Stimulated activated CD4-positive, alpha-beta T cell treated with anti-CD3 and anti-CD28 coated beads, Interleukin-4, amount 100 ng/mL, for 48 hours (primary cell): ENCODE measurements at places on chromosomes 2 and 18.

- no peak for DNase-seq
These were observed 193.0 kb upstream of the CYP26B1 start for GRCh38 chr2:72340665-72341064.

DNA sequence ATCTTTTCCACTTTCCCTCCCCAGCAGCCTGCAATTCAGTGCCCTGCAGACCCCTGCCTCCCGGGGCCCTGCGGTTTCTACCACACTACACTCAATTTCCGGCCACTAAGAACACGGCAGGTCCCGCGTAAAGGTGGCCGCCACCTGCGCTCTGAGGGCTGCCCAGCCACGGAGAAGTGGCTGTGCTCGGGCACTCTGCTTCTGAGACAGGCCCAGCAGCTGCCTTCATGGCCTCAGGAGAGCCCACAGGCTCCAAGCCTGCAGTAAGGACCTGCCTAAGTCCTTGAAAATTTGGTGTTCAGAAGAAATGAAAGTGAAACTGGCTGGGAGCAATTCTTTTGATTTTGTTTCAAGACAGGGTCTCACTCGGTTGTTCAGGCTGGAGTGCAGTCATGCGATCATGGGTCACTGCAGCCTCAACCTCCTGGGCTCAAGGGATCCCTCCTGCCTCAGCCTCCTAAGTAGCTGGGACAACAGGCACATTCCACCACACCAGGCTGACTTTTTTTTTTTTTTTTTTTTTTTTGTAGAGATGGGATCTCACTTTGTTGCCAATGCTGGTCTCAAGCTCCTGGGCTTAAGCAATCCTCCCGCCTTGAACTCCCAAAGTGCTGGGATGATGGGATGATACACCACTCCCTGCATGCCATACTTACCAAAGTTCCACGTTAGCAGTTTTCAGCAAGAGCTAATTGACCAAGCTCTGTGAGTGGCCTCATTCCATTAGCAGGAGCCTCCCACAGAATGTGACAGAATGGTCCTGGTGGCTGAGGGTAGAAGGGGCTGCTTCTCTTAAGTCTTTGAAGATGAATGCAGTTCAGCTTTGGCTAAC is 14.6 kb upstream of the ALPP start:
- no peak for DNase-seq

DNA sequence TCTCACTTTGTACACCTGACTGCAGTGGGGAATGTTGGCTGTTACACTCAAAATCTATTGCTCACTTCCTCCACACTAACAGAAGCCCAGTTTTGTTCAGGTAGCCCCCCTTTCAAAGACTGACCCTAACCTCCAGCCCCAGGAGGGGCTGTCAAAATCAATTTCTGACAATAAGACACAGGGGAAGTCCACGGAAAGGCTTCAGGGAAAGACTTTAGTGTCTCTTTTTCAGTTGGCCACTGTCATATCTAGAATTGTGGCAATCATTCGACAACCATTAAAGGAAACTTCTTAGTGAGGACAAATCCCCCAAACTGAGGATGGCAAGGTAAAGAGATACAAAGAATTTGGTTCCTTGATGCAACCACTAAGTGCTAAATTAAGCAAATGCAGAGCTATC is 59.0 kb downstream of the BARD1 start:
- DNase-seq: no peak

DNA sequence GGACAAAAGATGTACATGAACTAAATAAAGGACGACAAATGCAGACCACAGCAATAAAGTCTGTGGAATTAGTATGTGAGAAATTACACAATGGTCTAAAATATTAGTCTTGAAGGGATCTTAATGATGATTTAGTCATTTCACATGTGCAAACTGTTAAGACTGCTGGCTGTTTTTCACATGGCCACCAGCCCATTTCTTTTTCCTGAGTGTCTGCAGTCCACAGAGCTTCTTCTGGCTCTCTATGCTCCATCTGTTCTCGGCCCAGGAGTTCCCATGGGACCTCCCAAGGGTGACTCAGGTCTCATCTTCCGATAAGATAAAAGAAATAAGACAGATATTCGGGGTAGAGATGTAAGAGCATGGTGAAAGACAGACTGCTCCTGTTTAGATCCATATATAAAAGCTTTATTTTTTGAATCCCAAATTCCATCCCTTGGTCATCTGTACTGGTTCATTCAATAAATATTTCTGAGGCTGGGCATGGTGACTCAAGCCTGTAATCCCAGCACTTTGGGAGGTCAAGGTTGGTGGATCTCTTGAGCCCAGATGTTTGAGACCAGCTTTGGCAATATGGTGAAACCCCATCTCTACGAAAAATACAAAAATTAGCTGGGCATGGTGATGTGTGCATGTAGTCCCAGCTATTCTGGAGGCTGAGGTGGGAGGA is 20.1 kb downstream of the IL1RL1 start:
- DNase-seq: no peak

- DNase-seq: no peak
These were observed 101.1 kb downstream of the SH3YL1 start for GRCh38 chr2:162473-163382.

- peak; percentile 27 for DNase-seq
These were observed 9.4 kb upstream of the IL1RL1 start for GRCh38 chr2:102301867-102302362.

- no peak for DNase-seq
These were observed 158.5 kb downstream of the FTCDNL1 start for GRCh38 chr2:199692489-199692888.

DNA sequence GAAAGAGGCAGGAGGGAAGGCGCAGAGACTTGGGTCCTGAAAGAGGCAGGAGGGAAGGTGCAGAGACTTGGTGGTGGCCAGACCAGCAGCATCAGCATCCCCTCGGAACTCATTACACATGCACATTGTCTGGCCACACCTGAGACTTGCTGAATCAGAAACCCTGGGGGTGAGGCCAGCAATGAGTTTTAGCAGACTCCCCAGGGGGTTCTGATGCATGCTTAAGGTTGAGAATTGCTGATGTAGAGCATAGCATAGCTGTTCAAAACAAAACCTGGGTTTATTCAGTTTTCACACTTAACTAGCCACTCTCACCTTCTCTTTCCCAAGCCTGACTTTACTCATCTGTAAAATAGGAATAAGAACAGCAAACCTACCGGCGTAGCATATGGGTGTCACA is 122.9 kb downstream of the MRO start:
- no peak for DNase-seq

DNA sequence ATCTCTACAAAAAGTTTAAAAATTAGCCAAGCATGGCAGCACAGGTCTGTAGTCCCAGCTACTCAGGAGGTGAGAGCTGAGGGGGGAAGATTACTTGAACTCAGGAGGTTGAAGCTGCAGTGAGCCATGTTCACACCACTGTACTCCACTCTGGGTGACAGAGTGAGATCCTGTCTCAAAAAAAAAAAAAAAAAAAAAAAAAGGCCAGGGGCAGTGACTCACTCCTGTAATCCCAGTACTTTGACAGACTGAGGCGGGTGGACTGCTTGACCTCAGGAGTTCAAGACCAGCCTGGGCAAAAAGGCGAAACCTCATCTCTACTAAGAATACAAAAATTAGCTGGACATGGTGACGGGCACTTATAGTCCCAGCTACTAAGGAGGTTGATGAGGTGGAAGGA is 37.0 kb downstream of the PUM2 start:
- DNase-seq: no peak

DNA sequence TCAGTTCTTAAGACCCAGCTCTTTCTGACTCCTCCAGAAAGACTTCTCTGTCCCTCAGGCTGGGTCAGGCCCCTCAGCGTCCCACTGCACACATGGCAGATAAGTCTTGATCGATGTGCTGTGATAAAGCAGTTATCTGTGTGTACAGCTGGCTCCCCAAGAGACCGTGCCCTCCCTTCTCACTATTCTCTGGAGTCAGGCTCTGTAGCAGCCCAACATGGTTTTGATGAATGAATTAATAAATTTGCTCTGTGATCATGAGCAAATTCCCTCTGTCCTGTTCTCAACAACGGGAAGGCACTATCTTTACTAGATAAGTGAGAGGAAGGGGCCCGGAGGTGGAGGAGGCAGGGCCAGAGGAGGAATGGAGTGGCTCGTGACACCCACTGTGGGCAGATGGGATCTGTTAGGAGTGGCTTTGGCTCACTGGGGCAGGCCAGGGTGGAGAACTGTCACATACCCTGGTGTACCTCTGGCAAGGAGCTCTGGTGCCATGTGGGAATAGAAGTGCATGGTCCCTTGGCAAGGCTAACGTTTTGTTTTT is 48.3 kb downstream of the ZFP36L2 start:
- DNase-seq: no peak

DNA sequence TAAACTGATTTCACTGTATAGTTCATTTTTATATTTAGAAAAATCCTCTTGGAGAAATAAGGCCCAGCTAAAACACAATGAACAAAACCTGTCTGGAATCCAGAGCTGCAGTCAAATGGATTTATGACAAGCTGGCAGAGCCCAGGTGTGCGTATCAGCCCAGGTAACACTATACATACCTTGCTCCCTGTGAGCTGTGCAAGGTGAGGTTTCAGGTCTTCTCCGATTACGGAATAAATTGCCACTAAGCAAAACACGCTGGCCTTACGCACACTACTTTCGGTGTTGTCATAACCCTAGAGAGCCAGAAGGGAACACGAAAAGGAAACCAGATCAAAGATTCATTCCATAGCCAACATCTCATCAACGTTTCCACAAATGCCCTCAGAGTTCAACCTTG is 61.9 kb upstream of the TFCP2L1 start:
- DNase-seq: no peak

GRCh38 chr2:37215250-37215649 is 16.1 kb downstream of the CEBPZ start:
- DNase-seq: no peak

DNA sequence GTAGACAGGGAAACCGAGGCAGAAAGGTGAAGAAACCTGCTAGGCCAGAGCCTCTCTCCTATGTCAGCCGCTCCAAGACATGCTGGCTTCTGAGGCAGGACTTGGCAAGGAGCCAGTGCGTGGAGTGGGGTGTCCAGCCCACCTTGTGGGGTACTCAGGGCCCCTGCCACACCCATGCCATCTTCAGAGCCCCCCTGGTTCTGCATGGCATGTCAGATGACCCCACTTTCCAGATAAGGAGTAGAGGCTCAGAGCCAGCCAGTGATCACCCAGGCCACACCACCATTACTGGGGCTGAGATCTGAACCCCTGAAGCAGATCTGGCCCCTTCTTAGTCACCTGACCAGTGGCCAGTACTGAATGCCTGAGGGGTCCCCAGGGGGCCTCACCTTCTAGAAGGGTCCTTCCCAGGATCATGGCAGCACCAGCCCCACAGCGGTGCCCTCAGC is 14.7 kb downstream of the CROCC2 start:
- DNase-seq: no peak

GRCh38 chr2:144703852-144704708 is 184.2 kb upstream of the ZEB2 start:
- no peak for DNase-seq
